ENCODE measurements at places on chromosomes 7 and 10. TPM values are rescaled to one million over a fixed set of nuclear protein-coding genes. Genes with fewer than 3 reads are reported as not detected.

Gene EPHA1
- 1.3 TPM for total RNA-seq

Gene MSS51
- total RNA-seq, result 3.5 TPM

- H3K4me3 ChIP-seq, result peak within 1 kb of the TSS; percentile 60
- no peaks in the 10 kb centered on the region for H3K27me3 ChIP-seq
- peak within 1 kb of the TSS; percentile 70 for H3K27ac ChIP-seq
- peak; percentile 73 for DNase-seq
These were observed at the start of gene FLNC for GRCh38 chr7:128830231-128831177. TSS of gene FLNC (plus strand) at chr7:128830406. CDS start at chr7:128830638, 232 bp downstream.

DNA sequence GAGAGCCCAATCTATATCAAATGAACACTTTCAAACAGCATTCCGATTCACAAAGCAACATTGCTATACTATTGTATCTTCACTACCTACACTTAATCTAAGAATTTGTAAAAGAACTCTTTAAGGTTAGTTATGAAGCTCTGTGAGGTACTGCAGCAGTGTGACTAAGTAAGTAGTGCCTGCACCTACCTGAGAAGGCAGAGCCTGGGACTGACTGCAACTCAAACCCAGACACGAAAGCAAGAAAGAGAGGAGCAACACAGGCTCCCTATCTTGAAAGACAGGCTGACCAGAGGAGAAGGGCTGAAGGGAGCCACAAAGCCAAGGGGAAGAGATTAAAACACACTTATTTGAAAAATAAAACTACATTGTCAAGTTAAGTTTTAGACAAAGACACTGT lies 160.1 kb downstream of the GLI3 start:
- no peaks in the 10 kb centered on the region for H3K4me1 ChIP-seq
- no peak overlapping the region for H3K27ac ChIP-seq
- H3K27me3 ChIP-seq, result no peaks in the 10 kb centered on the region

DNA sequence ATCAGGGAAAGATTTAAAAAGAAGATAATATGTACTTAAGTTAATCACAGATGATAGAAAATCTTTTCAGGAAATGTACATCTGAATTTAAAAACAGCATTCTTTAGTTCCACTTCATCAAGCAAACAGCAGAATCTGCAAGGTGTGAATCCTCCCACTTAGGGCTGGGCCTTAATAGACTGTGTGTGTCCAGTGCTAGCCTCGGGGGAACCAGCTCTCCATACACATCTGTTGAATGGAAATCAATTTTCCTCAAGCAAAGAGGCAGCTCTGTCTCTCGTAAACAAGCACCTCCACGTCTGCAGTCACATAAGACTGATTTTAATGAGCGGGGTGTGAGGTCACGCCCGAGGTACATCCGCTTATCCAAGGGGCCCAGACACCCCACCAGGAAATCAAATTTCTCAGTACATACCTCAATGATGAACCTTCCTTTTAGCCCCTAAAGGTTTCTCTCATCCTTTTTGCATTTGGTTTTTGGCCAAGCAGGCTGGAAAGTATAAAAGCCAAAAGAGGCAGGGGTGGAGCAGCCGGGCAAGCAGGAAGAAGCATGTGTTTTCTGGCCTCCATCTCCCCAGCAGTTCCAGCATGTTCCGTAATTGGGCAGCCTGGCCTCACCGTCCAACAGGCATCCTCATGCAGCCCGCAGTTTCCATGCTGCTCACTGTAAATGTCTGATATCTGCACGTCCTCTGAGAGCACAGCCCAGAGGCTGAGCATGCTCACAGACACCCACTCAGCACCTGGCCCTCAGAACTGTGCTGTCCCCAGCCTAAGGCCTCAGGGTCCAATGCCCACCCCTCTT lies 131.3 kb downstream of the GLI3 start:
- H3K4me1 ChIP-seq, result peaks cover 4% of the 10 kb centered on the region
- DNase-seq, result no peak
- H3K4me3 ChIP-seq, result no peak overlapping the region
- no peak overlapping the region for H3K27ac ChIP-seq
- no peaks in the 10 kb centered on the region for H3K27me3 ChIP-seq

DNA sequence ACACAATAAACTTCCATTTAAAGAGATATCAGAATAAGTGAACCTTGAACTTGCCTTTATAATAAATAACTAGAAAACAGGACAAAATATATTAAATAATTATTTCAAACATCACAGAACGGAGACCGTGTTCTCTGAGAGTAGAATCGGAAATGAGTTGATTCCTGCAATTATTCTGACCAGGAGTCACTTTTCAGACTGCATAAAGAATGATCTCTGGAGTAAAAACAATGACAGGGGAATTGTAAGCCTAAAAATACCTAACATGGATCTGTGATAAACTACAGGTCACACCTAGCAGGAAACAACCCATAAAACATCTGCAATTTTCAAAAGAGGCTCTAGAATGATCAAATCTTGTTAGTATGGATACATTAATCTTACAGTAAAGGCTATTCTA lies 577.5 kb upstream of the SORCS1 start:
- no peaks in the 10 kb centered on the region for H3K36me3 ChIP-seq
- H3K27ac ChIP-seq, result no peak overlapping the region
- no peaks in the 10 kb centered on the region for H3K4me1 ChIP-seq
- H3K4me3 ChIP-seq, result no peak overlapping the region

Gene SLC29A3
- total RNA-seq, result 10.5 TPM

Gene CXCL12
- 106 TPM for total RNA-seq

DNA sequence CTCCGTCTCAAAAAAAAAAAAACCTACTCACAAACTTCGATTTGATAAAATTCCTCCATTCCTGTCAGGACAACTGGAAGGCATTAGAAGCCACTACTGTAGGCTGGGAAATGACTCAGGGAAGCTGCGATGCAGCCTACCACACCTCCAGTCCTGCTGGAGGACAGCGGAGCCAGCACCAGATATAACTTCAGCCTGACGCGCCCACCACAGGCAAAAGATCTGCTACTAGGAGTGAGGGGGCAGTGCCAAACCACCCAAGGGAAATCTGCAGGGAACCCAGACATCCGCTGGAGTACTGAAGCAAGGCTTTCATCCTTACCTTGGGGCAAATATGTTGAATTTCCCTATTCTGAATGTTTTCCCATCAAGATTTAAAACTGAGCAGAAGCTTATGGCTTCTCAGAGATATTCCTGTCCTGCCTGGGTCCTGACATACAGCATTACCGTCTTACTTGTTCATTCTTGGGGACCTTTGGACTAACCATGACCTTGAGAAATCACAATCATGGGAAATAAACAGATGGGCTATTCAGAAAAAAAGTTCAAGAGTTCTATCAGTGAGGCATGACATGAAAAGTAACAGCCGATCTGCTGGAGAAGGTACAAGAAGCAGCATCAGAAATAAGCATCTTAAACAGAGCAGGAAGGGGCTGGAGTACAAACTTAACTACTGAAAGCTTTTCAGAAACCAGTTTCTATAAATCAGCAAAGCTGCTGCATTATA lies 20.4 kb downstream of the BCCIP start:
- H3K27me3 ChIP-seq, result no peaks in the 10 kb centered on the region
- H3K27ac ChIP-seq, result peak overlapping the region; percentile 28
- DNase-seq, result no peak
- H3K4me1 ChIP-seq, result peaks cover 18% of the 10 kb centered on the region
- H3K4me3 ChIP-seq, result no peak overlapping the region

- H3K4me3 ChIP-seq, result no peak overlapping the region
- H3K4me1 ChIP-seq, result no peaks in the 10 kb centered on the region
- no peak for DNase-seq
- no peaks in the 10 kb centered on the region for H3K36me3 ChIP-seq
- no peaks in the 10 kb centered on the region for H3K27me3 ChIP-seq
These were observed 122.3 kb downstream of the ACTR3B start for GRCh38 chr7:152881893-152882292.

Gene KCNMA1
- 25.1 TPM for total RNA-seq

DNA sequence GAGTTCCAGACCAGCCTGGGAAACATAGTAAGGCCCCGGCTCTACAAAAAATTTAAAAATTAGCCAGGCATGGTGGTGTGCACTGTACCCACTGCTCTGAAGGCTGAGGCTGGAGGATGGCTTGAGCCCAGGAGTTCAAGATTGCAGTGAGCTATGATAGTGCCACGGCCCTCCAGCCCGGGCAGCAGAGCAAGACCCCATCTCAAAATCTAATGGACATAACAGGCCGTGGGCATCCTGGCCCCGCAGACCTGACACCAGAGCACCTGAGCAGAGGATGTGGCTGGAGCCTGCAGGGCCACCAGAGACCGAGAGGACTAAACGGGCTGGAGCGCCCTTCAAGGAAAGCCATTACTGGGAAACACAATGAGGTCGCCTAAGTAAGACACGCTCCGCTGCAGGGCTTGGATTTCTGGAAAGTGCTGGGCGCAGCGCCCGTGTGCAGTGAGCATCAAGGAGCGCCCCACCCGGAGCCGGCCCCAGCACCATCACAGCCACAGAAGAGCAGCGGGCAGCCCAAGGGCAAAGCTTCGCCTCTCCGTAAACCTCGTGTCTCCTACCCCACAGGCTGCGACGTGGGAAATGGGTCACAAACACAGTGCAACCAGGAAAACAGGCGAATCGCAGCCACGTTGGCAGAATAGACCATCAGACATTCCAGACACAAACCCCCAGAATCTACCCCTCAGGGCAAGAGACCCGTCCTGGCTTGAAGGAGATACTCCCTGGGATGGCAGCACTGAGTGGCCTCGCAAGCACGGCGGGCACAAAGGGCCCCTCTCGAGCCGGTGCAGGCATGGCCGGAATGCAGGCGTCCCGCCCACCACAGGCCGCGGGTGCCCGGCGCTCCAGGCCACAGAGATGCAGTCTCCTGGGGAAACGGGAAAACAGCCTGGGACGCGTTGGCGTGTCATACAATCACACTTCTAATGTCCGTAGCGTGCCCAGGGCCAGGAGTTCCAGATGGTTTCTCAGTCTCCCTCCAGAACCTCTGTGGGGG lies 4.9 kb downstream of the RADIL start:
- no peak for DNase-seq
- no peaks in the 10 kb centered on the region for H3K36me3 ChIP-seq
- H3K4me1 ChIP-seq, result no peaks in the 10 kb centered on the region
- H3K4me3 ChIP-seq, result no peak overlapping the region
- no peak overlapping the region for H3K27ac ChIP-seq

DNA sequence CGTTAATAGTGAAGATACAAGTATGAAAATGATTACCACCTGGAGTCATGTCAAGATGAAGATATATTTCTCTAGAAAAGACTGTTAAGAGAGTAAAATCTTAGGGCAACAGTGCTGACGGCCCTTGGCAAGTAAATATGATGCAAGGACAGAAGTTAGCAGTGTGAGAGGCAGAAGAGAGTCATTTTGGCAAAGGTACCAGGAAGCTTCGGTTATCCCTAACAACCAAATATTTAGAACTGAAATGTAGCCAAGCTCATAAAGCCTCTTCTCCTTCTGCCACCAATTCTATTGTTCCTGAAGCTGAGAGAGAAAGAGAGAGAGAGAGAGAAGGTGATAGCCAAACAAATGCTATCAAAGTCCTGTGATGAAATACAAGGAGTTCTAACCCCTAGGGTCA lies 109.6 kb downstream of the MACC1 start:
- H3K27me3 ChIP-seq, result no peaks in the 10 kb centered on the region
- H3K27ac ChIP-seq, result no peak overlapping the region
- no peak overlapping the region for H3K4me3 ChIP-seq
- H3K36me3 ChIP-seq, result no peaks in the 10 kb centered on the region

DNA sequence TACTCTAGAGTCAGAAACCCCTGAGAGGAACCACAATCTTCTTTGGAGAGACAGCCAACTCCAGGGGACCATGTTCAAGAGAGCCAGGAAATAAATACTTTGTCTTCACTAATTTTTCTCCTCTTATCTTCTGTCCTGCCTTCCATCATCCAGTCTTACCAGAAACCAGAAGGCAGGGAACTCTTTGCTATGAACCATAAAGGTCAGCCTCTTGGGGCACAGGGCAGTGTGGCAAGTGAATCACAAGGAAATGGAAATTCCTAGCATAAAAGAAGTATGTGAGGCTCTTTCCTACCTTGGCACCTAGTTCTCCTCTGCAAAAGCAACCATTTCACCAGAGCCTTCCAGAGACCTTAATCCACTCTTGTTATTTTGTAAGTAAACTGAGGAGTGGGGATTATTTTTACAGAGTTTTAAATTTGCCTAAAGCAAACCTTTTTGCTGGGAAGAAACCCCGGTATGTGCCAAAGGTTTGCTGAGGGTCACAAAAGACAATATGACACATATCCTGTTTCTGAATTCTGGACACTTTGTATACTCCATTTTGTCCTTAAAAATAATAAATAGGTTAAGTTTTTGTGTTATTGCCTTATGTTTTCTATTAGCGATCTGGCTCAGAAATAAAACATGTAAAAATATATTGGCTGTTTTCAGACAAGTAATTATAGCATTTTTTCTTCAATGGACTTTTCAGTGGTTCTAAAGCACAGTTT lies 87.1 kb downstream of the ADAM22 start:
- H3K27ac ChIP-seq, result no peak overlapping the region
- no peak overlapping the region for H3K4me3 ChIP-seq

- peaks cover 3% of the 10 kb centered on the region for H3K4me1 ChIP-seq
- no peak for DNase-seq
- H3K4me3 ChIP-seq, result no peak overlapping the region
- H3K27me3 ChIP-seq, result no peaks in the 10 kb centered on the region
- H3K27ac ChIP-seq, result no peak overlapping the region
These were observed 142.7 kb downstream of the ELFN1 start for GRCh38 chr7:1812509-1813393.

Gene LAMB1
- 29.3 TPM for total RNA-seq

GRCh38 chr10:4943821-4944220 lies 19.4 kb upstream of the AKR1C1 start:
- H3K27me3 ChIP-seq, result no peaks in the 10 kb centered on the region
- no peak overlapping the region for H3K4me3 ChIP-seq
- no peak for DNase-seq
- H3K4me1 ChIP-seq, result peaks cover 4% of the 10 kb centered on the region
- no peaks in the 10 kb centered on the region for H3K36me3 ChIP-seq

DNA sequence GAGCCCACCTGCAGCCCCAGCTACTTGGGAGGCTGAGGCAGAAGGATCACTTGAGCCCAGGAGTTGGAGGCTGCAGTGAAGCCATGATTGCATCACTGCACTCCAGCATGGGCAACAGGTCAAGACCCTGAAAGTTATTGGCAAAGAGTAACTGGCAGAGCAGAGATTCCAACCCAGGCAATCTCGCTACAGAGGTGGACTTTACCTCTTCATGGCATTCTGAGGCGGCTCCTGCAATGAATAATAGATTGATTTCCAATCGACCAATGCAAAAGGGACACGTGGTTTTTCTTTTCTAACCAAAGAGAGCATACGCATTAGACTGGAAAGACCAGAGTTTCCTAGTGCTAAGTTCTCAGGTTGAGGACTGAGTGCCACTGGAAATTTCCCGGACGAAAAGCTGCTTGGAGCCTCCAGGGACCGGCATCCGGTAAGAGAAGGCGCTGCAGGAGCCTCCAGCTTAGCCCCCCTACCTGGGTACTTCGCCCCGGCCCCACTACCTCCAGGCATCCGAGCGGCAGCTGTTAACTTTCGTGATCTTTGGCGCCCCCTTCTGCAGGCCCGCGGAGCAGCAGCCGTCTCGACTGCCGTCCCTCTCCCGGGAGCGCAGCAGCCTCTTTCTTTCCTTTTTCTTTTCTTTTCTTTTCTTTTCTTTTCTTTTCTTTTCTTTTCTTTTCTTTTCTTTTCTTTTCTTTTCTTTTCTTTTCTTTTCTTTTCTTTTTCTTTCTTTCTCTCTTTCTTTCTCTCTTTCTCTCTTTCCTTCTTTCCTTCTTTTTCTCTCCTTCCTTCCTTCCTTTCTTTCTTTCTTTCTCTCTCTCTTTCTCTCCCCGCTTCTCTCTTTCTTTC lies 4.1 kb downstream of the MBLAC1 start:
- no peaks in the 10 kb centered on the region for H3K27me3 ChIP-seq
- H3K36me3 ChIP-seq, result no peaks in the 10 kb centered on the region
- H3K4me1 ChIP-seq, result peaks cover 3% of the 10 kb centered on the region

Gene WNT8B
- 0.34 TPM for total RNA-seq

Gene CAMK2B
- 1.4 TPM for total RNA-seq
